ENCODE measurements at places on chromosomes 13 and 19.

DNA sequence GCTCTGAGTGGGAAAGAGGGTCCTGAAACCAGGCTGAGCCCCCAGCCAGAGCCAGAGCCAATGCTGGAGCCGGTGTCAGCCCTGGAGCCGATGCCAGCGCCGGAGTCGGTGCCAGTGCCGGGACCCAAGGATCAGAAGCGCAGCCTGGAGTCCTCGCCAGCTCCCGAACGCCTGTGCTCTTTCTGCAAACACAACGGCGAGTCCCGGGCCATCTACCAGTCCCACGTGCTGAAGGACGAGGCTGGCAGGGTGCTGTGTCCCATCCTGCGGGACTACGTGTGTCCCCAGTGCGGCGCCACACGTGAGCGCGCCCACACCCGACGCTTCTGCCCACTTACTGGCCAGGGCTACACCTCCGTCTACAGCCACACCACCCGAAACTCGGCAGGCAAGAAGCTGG lies 369 bp downstream of the NANOS3 start:
- DNase-seq, result no peak

GRCh38 chr13:67416047-67416925 lies 186.2 kb upstream of the PCDH9 start:
- no peak for DNase-seq

GRCh38 chr13:76799696-76800095 lies 86.5 kb downstream of the KCTD12 start:
- no peak for DNase-seq

DNA sequence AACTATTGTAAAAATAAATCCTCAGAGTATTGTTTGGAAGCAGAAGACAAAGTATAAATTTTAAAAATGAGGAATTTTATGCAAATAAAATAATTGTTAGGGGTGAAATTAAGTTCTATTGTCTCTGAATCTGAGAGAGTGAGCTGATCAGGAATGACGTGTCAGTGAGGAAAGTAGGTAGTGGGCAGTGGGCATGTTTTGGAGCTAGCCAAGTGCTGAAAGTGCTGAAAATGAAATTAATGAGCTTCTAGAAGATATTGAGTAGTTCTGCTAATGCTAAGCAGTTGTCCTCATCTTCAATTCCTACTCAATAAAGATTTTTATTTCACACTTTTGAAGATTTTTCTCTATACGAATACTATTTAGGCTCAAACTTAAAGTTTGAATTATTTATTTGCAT lies 1167.8 kb upstream of the PCDH20 start:
- no peak for DNase-seq

DNA sequence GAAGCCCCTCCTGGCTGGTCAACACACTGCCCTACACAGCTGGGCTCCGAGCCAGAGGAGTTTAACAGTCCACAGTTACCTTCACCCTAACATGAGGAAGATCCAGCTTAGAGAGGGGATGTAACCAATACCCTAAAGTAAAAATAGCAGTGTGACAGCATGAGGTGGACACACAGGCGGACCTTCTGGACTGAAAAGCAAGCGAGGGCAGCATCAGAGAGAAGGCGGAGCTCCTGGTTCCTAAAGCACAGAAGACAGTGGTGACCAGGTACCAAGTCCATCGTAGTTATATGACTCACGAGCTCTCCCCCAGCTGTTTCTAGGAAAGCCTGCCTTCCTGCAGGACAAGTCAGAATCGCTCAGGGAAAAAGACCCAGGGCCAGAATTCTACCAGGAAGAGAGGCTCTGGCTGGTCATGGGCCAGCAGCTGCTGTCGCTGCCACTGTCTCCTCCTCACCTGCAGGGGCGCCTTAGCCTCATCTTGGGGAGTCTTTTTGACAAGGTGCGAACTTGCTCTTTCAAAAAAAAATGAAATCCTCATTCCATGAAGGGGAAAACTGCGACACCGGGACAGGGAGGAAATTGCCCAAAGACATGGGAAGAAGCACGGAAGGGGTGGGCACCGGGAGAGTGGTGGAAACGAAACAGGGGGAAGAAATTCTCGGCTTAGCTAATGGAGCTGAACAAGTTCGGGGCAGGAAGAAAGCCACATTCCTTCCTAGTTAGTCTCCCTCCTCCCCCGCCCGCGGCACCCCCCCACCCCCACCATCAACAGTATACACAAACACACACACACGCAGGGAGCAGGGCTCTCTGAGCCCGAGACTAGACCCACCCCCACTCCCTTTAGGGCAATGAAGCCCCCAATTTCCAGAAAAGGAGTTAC lies 1.7 kb downstream of the ELL start:
- peak; percentile 85 for DNase-seq

- DNase-seq, result no peak
Measured at GRCh38 chr13:48564056-48564455, 31.2 kb upstream of the RCBTB2 start.

DNA sequence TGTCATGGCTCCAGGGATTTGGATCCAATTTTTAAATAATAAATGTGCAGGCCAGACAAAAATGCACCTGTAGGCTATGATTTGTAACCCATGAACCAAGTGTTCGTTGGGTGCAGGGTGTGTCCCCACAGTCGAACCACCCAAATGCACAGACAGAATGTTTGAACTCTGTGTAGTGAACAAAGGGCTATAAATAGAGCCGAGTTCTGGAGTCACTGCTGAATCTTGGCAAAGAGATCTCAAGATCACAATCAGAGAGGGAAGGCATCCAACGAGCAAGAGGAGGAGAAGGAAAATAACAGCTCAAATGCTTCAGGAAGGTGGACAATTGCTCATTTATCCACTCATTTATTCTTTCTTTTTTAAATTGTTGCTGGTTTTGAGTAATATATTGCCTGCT lies 547.9 kb downstream of the FGF9 start:
- DNase-seq, result no peak

DNA sequence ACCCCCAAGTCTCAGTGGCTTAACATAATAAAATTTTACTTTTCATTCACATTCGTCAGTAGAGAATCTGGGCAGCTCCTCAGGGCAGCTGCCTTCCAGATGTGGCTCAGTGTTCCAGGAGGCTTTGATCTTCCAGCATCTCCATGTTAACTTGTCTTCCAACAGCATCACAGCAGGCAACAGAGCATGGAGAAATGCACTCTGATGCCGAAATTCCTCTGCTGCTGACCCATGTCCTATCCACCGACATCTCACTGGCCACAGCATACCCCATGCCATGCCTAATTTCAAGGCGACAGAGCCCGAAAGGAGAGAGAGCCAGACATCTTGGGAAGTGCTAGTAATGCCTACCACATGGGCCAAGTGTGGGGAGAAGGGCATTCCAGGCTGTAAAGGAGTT lies 64.9 kb upstream of the MEDAG start:
- DNase-seq, result no peak

GRCh38 chr19:18814063-18814462 lies 17.7 kb upstream of the UPF1 start:
- DNase-seq, result no peak

GRCh38 chr13:73231471-73231870 lies 172.7 kb downstream of the KLF5 start:
- no peak for DNase-seq

DNA sequence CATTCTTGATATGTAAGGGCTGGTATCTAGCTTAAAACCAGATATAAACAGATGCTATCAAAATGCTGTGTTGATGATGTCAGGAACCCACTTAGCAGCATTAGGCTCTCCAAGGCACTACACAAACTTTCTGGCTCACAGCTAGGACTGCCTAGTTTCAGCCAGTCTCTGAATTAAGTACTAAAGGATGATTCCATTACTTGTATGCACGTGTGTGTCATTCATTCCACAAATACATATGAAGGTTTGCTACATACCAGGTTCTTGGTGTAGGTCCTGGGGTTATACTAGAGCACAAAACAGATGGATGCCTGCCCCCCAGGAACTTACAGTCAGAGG lies 151.5 kb downstream of the RGCC start:
- DNase-seq, result no peak

DNA sequence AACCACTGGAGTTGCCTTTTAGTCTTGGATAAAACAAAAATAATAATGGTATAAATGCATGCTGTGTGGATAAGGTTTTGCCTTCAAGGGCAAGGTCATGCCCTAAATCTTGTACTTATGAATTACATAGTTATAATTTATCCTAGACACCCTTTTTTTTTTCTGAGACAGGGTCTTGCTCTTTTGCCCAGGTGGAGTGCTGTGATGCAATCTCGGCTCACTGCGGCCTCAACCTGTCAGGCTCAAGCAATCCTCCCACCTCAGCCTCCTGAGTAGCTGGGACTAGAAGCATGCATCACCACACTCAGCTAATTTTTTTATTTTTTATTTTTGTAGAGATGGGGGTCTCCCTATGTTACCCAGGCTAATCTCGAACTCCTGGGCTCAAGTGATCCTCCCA lies 7.7 kb upstream of the DACT3 start:
- DNase-seq, result no peak

DNA sequence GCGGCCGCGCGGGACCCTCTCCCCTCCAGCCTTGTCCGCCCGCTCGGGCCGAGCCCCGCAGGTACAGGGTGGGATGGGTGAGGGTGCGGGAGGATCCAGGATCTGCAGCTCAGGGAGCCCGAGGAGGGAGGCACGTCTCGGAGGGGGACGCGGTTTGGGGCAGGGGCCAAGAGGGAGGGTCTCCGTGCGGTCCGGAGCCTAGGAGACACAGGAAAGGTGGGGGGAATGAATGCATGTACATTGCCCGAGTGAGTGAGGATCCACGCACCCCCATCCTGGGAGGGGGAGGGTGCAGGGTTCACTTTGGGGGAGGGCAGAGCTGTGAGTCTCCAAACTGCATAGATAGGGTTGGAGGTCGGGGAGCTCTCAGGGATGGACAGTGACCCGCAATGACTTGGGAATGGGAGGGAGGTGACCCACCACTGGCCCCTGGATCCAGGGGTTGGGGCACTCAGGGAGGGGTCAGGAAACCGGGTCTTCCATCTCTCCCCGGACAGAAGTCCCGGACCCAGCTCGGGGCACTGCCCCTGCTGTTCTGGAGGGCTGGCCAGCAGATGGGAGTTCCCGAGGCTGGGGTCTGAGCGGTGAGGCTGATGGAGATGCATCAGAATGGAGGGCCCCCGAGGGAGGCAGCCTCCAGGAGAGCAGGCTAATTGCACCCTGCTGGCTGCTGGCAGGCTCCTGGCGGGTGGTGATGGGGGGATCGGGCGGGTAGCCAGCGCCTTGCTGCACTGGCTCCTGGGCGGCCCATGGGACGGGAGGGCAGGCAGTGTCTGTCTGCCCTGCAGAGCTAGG lies 547 bp downstream of the KCNN1 start:
- no peak for DNase-seq

DNA sequence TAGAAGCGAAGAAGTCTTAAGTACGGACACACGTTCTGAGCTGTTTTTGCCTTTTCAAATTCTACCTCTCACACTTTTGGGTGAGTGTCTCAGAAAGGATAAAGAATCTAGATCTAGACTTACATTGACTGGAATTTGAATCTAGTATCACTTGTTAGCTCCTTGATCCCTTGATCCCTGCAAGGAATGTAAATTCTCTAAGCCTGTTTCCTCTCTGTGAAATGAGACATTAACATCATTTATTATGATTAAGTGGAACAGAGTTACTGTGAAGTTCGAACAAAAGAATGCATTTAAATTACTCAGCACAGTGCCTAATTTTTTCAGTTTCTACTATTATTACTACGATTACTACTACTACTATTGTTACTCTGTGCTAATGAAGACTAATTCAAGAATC lies 86.6 kb upstream of the POSTN start:
- DNase-seq, result no peak

DNA sequence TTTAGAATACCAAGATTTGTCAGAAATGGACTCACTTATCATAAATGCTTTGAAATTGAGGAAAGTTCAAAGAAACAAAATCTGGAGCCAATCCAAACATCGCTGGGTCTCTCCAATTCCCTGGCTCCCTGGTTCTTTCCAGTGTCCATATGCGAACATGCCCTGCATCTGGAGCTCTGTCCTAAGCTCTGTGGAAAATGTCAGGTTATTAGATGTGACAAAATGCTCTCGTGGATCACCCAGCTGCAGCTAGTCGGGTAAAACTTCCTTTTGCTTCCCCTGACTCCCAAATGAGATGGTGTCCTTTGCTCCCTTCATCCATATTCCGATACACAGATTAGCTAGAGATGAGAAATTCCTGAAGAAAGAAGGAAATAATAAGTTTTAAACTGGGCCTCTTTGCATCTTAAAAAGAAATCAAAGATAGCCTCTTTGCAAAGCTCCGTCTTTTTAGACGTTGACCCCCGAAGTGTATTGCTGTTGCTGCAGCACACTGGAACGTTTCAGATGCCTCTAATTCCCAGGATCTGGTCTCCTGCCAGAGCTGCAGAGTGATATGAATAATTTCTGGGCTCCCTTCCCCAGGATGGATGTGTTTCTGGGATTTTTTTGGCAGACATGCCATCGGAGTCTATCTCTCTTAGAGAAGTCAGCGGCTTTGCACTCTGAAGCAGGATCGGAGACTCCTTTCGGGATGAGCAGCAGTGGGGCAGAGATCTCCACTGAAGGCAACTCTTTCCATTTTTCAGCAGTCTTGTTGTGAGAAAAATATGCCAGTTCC lies 102.9 kb downstream of the TEX26 start:
- no peak for DNase-seq

- DNase-seq, result peak; percentile 83
Measured at GRCh38 chr19:1249298-1249989, 1.1 kb downstream of the MIDN start.

- peak; percentile 83 for DNase-seq
Measured at GRCh38 chr19:8451885-8452284, 7.1 kb downstream of the HNRNPM start.

DNA sequence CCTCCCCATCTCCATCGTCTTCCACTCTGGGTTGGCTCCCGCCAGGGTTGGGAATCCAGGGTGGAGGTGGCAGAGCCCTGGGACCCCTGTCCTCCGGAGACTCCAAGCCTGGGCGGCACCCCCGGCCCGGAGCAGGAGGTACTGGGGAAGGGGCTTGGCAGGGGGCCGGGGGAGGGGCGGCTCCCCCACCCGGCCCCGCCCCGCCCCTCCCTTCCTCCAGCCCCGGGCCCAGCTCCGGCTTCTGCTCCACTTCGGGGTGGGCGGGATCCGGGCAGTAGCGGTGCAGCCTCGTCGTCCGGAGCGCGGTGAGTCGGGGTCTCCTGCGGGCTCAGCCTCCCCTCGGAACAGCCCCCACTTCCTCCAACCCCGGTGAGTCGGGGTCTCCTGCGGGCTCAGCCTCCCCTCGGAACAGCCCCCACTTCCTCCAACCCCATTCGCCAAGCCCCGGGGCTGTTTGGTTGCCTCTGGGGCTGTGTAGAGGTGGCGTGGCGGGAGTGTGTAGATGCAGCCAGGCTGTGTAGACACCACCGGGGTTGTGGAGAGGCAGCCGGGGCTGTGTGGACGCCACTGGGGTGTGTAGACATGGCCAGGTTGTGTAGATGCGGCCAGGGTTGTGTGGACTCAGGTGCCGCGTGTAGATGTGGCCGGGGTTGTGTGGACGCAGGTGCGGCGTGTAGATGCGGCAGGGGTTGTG lies at the start of gene TMPRSS9:
Gene TMPRSS9, plus strand, starts transcription at position 274 of the 694 bp plus-strand sequence. CDS start 29,521 bp downstream, outside the sequence.
- no peak for DNase-seq

DNA sequence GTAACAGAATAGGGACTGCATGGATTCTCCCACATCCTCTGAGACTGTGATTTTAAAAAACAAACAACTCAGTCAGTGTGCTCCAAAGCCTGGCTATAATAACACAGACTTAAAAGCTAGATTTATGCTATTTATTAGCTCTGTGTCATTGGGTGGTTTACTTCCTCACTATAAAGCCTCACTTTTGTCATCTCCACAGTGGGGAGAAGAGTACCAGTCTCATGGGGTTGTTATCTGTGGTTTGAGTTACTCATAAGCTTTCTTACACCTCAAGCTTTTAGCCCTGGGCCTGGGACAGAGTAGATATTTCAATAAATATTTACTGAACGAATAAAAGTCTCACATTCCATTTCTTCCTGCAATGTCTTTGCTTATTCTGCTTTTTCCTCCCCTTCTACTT lies 5.3 kb downstream of the RNASEH2B start:
- DNase-seq, result no peak

Measured in SW480 (cell line).